Upper lobe of right lung (tissue), 1 donor: ENCODE measurements at places on chromosomes 12 and 14. TPM values are rescaled to one million over a fixed set of nuclear protein-coding genes. Genes with fewer than 3 reads are reported as not detected.

GRCh38 chr12:32516230-32516629 lies 116.9 kb downstream of the FGD4 start:
- H3K27ac ChIP-seq = no peak overlapping the region
- H3K27me3 ChIP-seq = no peaks in the 10 kb centered on the region
- no peak for DNase-seq
- H3K36me3 ChIP-seq = no peaks in the 10 kb centered on the region

- peaks cover 26% of the 10 kb centered on the region for H3K36me3 ChIP-seq
- H3K4me1 ChIP-seq = peaks cover 27% of the 10 kb centered on the region
- H3K4me3 ChIP-seq = peak overlapping the region; percentile 84
- peak overlapping the region; percentile 94 for H3K27ac ChIP-seq
Observed at GRCh38 chr12:48717252-48717695, 767 bp upstream of the CCNT1 start.

- no peaks in the 10 kb centered on the region for H3K27me3 ChIP-seq
- no peak overlapping the region for H3K4me3 ChIP-seq
- peak overlapping the region; percentile 40 for H3K27ac ChIP-seq
Observed at GRCh38 chr12:113237748-113238147, 16.5 kb downstream of the TPCN1 start.

DNA sequence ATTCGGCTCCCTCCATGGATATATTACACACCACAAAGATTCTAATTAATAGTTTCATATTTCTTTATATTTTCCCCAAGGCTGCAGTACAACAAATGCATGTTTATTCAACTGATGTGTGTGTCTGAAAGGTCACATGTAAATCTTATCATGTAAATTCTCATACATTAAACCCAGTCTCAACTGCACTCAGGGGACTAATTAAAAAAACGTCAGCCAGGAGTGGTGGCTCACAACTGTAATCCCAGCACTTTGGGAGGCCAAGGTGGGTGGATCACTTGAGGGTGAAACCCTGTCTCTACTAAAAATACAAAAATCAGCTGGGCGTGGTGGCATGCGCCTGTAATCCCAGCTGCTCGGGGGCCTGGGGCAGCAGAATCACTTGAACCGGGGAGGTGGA lies 67.8 kb downstream of the MAP3K9 start:
- H3K4me1 ChIP-seq = no peaks in the 10 kb centered on the region
- no peaks in the 10 kb centered on the region for H3K27me3 ChIP-seq
- H3K36me3 ChIP-seq = peaks cover 8% of the 10 kb centered on the region
- DNase-seq = no peak

- no peaks in the 10 kb centered on the region for H3K27me3 ChIP-seq
- no peaks in the 10 kb centered on the region for H3K36me3 ChIP-seq
- H3K4me3 ChIP-seq = no peak overlapping the region
- H3K4me1 ChIP-seq = no peaks in the 10 kb centered on the region
Observed at GRCh38 chr14:63777024-63777423, 49.2 kb upstream of the SGPP1 start.

DNA sequence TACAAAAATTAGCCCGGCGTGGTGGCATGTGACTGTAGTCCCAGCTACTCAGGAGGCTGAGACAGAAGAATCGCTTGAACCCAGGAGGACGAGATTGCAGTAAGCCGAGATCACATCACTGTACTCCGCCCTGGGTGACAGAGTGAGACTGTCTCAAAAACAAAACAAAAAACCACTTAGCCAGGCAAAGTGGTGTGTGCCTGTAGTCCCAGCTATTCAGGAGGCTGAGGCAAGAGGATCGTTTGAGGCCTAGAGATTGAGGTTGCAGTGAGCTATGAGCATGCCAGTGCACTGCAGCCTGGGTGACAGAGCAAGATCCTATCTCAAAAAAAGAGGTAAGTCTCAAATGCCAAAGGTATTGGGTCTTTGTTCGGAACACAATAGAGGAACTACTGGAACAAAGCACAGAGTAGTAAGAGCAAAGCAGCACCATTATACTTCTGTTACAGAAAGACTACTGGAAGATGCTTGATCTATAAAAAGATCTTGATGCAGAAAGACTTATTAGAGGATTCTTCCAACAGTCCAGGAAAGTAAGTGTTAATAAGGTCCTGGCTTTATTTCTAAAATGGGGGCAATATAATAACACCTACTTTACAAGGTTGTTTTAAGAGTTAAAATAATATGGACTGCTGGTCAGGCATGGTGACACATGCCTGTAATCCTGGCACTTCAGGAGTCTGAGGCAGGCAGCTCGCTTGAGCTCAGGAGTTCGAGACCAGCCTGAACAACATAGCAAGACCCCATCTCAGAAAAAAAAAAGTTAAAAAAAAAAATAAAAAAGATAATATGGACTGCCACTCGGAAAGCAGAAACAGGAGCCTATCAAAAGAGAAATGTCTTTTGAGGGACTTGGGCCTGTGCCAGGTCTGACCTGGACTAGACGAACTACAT lies 29.9 kb downstream of the BTBD7 start:
- DNase-seq = no peak
- no peaks in the 10 kb centered on the region for H3K27me3 ChIP-seq
- no peak overlapping the region for H3K27ac ChIP-seq
- H3K4me3 ChIP-seq = no peak overlapping the region

DNA sequence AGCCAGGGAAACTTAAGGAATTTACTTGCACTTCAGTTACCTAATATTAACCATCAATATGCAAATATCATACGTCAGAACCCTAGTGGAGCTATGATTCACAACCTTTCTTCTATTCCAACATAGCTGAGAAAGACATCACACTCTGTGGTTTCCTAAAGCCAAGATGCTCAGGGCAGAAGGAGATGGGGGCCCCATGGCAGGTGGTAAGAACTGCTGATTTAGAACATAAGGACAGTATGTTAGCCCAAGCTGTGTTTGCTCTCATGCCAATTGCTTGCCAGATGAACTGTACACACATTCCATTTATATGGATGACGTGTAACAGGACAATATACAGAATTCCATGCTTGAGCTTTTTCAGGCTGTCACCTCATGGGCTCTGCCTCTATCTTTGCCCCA lies 34.6 kb downstream of the HECTD4 start:
- no peaks in the 10 kb centered on the region for H3K36me3 ChIP-seq
- no peak for DNase-seq
- no peak overlapping the region for H3K4me3 ChIP-seq
- no peaks in the 10 kb centered on the region for H3K4me1 ChIP-seq
- H3K27me3 ChIP-seq = no peaks in the 10 kb centered on the region

DNA sequence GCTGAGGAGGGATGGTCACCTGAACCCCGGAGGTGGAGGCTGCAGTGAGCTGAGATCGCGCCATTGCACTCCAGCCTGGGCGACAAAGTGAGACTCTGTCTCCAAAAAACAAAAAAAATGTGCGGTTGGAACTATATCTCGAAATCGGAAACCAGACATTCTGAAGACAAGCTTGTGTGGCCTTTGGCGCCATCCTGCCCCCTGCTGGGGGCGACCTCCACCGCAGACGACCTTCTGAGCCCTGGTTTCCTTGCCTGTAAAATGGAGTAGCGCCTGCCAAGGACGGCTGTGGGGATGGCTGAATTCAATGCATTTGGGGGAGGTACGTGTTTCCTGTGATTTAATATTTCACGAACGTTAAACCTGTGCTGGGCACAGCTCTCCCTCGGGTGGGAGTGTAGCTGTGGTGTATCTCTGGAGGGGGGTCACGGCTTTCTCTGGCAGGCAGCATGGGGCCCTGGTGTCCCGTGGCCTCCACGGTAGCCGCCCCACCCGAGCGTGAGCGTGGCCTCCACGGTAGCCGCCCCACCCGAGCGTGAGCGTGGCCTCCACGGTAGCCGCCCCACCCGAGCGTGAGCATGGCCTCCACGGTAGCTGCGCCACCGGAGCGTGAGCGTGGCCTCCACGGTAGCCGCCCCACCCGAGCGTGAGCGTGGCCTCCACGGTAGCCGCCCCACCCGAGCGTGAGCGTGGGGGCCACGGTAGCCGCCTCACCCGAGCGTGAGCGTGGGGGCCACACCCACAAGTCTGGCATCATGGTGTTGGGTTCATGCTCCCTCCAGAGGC lies 55.3 kb downstream of the LRCOL1 start:
- H3K27me3 ChIP-seq = no peaks in the 10 kb centered on the region
- no peaks in the 10 kb centered on the region for H3K36me3 ChIP-seq
- H3K4me3 ChIP-seq = no peak overlapping the region
- H3K4me1 ChIP-seq = no peaks in the 10 kb centered on the region
- H3K27ac ChIP-seq = no peak overlapping the region

The NTS gene
- total RNA-seq = 0.32 TPM

GRCh38 chr12:83156815-83157214 lies 470.1 kb downstream of the TMTC2 start:
- H3K4me3 ChIP-seq = no peak overlapping the region
- H3K27me3 ChIP-seq = no peaks in the 10 kb centered on the region
- H3K36me3 ChIP-seq = no peaks in the 10 kb centered on the region
- DNase-seq = no peak
- no peaks in the 10 kb centered on the region for H3K4me1 ChIP-seq

The PDE3A gene
- total RNA-seq = 8.4 TPM

GRCh38 chr12:4448371-4448940 lies 2.8 kb upstream of the FGF6 start:
- no peaks in the 10 kb centered on the region for H3K36me3 ChIP-seq
- H3K27ac ChIP-seq = no peak overlapping the region
- no peak overlapping the region for H3K4me3 ChIP-seq
- DNase-seq = no peak
- H3K4me1 ChIP-seq = no peaks in the 10 kb centered on the region

- no peaks in the 10 kb centered on the region for H3K4me1 ChIP-seq
- no peak overlapping the region for H3K27ac ChIP-seq
- no peak overlapping the region for H3K4me3 ChIP-seq
- H3K36me3 ChIP-seq = no peaks in the 10 kb centered on the region
- DNase-seq = no peak
- no peaks in the 10 kb centered on the region for H3K27me3 ChIP-seq
Observed at GRCh38 chr14:74502236-74503019, 8.9 kb downstream of the ISCA2 start.

DNA sequence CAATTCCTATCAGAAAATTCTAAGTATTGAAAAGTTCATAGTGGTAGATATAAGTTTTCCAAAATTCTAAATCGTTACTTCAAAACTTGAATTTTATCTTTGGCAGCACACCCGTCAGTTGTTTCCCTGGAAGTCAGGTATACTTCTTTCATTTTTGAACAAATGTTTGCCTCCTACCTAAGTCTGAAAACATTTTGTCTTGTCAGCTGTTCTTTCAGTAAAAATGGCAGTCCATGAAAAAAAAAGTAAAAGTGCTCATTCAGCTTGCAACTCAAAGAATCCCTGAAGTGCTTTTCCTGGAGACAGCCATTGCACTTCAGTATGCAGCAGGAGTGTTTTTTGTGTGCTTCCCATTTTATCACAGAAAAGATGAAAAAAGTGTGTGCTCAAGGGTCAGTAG lies 130.1 kb upstream of the NEDD1 start:
- H3K27me3 ChIP-seq = no peaks in the 10 kb centered on the region
- H3K36me3 ChIP-seq = no peaks in the 10 kb centered on the region
- H3K27ac ChIP-seq = no peak overlapping the region
- H3K4me3 ChIP-seq = no peak overlapping the region

The TMEM179 gene
- not detected for total RNA-seq

The CD27 gene
- total RNA-seq = 1.5 TPM

DNA sequence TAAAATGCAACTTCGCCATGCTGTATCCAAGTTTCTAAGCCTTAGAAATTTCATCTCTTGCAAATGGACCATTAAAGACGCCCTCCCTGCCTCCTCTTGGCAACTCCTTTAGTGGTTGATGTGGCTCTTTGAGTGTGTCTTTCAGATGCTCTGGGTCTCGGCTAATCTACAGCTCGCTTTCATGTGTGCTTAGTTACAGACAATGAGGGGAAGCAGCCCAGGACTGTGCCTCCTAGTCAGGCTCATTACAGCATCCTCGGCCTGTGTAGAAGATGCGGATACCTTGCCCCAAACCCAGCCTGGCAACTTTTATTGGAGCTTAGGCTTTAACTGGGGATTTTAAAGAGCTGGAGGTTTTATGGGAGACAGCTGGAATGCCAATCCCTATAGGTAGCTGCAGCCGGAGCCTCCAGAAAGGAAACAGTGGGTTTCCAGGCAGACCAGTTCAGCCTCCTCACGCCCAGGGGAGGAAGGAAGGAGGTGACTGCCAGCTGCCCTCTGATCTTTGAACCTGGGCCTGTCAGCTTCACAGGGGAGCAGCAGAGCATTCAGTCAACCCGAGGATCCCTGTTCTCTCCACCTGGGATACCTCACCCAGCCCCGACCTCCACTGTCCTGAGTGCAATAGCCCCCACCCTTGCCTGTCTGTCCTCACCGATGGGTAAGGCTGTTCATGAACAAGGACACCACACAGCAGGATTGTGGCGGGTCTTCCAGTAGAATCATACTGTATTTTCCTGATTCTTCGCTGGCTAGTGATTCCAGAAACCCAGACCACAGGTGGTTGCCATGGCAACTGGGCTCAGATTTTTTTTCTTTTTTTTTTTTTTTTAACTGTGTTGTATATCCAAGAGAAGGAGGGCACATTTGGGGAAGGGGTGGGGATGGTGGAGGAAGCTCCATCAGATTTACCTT lies 638.5 kb downstream of the MED13L start:
- no peak overlapping the region for H3K27ac ChIP-seq
- H3K36me3 ChIP-seq = no peaks in the 10 kb centered on the region
- DNase-seq = no peak
- no peaks in the 10 kb centered on the region for H3K4me1 ChIP-seq
- no peaks in the 10 kb centered on the region for H3K27me3 ChIP-seq

DNA sequence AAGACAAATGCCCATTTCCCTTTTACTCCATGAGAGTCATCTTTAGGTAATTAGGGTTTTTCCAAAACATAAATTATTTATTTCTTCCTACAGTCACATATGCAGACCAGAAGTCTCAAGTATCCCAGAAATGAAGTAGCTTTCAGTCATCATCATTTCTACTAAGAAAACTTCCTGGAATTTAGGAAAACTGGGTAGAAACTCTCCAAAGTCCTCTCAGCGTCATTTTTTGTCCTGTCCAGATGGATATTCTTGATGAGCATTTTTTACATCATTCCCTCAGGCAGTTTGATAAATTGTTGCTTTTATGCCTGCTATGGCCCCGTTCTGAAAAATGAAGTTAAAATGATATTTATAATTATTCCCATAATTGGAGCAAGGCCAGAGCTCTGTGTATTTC lies 93.9 kb upstream of the DCN start:
- H3K4me3 ChIP-seq = no peak overlapping the region
- H3K36me3 ChIP-seq = no peaks in the 10 kb centered on the region
- H3K27me3 ChIP-seq = no peaks in the 10 kb centered on the region
- no peak overlapping the region for H3K27ac ChIP-seq
- no peak for DNase-seq
- peaks cover 11% of the 10 kb centered on the region for H3K4me1 ChIP-seq

GRCh38 chr14:101068313-101069227 lies 165.0 kb upstream of the RTL1 start:
- no peaks in the 10 kb centered on the region for H3K36me3 ChIP-seq
- DNase-seq = peak; percentile 43
- no peaks in the 10 kb centered on the region for H3K4me1 ChIP-seq
- H3K27me3 ChIP-seq = no peaks in the 10 kb centered on the region
- H3K27ac ChIP-seq = no peak overlapping the region

The IRAK3 gene
- 44.6 TPM for total RNA-seq

DNA sequence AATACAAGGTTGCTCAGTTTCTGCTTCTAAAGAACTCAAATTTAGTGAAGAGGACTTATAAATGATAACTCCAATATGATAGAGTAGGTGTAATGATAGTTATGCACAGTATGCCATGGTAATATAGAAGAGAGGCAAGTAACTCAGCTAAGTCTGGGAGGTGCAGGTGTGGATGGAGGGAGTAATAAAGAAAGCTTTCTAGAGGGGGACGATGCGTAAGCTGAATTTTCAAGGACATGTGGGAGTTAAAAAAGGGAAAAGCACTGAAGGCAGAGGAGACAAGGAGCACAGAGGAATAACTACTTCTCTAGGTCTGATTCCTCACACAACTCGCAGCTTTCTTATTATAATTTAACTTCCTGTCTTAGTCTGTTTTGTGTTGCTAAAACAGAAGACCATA lies 49.1 kb upstream of the ZDHHC17 start:
- DNase-seq = no peak
- no peaks in the 10 kb centered on the region for H3K4me1 ChIP-seq
- H3K27me3 ChIP-seq = no peaks in the 10 kb centered on the region
